Left ventricle myocardium inferior (tissue), 1 donor: ENCODE measurements at places on chromosomes 11 and 22. TPM values are rescaled to one million over a fixed set of nuclear protein-coding genes. Genes with fewer than 3 reads are reported as not detected.

NLRP14 gene
- not detected for total RNA-seq

KIAA1671 gene
- total RNA-seq, result 12.2 TPM

KBTBD4 gene
- total RNA-seq, result 14.2 TPM

BLID gene
- 0.36 TPM for total RNA-seq

ARHGAP8 gene
- not detected for total RNA-seq

CD3D gene
- not detected for total RNA-seq

SHANK3 gene
- total RNA-seq, result 23.1 TPM

LRRC10B gene
- total RNA-seq, result 0.88 TPM

RBM7 gene
- total RNA-seq, result 20.9 TPM

BIK gene
- total RNA-seq, result 0.41 TPM

SBF2 gene
- total RNA-seq, result 17.8 TPM

NECTIN1 gene
- total RNA-seq, result 22.9 TPM

OR51I1 gene
- not detected for total RNA-seq

ATG13 gene
- 42.1 TPM for total RNA-seq

GSTT2B gene
- total RNA-seq, result 4.9 TPM

TSSC4 gene
- 31.7 TPM for total RNA-seq

ACER3 gene
- 8.5 TPM for total RNA-seq

ROM1 gene
- total RNA-seq, result 2.0 TPM

SNX32 gene
- total RNA-seq, result not detected

MYOD1 gene
- total RNA-seq, result not detected

ZP1 gene
- not detected for total RNA-seq

PPP1R14B gene
- total RNA-seq, result 102 TPM

TPH1 gene
- total RNA-seq, result not detected

OR52A1 gene
- not detected for total RNA-seq

MUC5B gene
- total RNA-seq, result not detected

MAPK11 gene
- total RNA-seq, result 7.8 TPM

PAX6 gene
- total RNA-seq, result not detected

TNNI2 gene
- total RNA-seq, result not detected

CD59 gene
- 789 TPM for total RNA-seq

SULT4A1 gene
- 0.08 TPM for total RNA-seq

TEX54 gene
- not detected for total RNA-seq

SYCE3 gene
- not detected for total RNA-seq

OR8G1 gene
- not detected for total RNA-seq

POU2AF1 gene
- total RNA-seq, result 0.05 TPM

OR6A2 gene
- total RNA-seq, result not detected

OTUB1 gene
- 57.0 TPM for total RNA-seq

PGA3 gene
- 0.19 TPM for total RNA-seq

TSPAN32 gene
- 27.1 TPM for total RNA-seq

H19 gene
- 634 TPM for total RNA-seq

GNG3 gene
- not detected for total RNA-seq

DDTL gene
- 1.5 TPM for total RNA-seq

FGF4 gene
- total RNA-seq, result not detected

RRP8 gene
- 19.2 TPM for total RNA-seq
